H1 (cell line): ENCODE measurements at places on chromosomes 2 and 18.

DNA sequence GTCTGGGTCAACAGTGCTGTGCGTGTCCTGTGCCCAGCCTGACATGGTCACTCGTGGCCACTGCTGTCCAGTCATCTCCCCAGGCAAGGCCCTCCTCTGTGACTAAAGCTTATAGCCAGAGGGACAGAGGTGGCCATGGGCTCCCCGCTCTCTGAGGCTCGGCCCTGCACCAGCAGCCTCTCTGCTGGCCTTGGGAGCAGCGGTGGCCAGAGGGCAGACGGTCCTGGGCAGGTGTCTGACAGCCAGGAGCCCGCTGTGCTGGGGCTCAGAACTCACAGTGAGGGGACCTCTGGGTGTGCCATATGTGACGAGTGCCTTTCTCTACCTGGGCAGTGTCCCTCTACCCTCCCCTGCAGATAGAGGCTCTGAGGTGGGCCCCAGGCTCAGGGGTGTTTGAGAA is 98.7 kb downstream of the FAM210A start:
- H3K4me3 ChIP-seq: no peak overlapping the region
- H3K27ac ChIP-seq: no peak overlapping the region
- H3K36me3 ChIP-seq: no peaks in the 10 kb centered on the region
- H3K27me3 ChIP-seq: no peaks in the 10 kb centered on the region
- DNase-seq: no peak
- peaks cover 3% of the 10 kb centered on the region; the same call in 1 of the 2 replicates for H3K4me1 ChIP-seq

GRCh38 chr2:148861367-148861766 is 13.7 kb upstream of the KIF5C start:
- H3K4me1 ChIP-seq: no peaks in the 10 kb centered on the region
- no peaks in the 10 kb centered on the region for H3K36me3 ChIP-seq
- peaks cover 2% of the 10 kb centered on the region; the same call in 1 of the 2 replicates for H3K27me3 ChIP-seq
- no peak overlapping the region for H3K4me3 ChIP-seq
- H3K27ac ChIP-seq: no peak overlapping the region
- no peak for DNase-seq

DNA sequence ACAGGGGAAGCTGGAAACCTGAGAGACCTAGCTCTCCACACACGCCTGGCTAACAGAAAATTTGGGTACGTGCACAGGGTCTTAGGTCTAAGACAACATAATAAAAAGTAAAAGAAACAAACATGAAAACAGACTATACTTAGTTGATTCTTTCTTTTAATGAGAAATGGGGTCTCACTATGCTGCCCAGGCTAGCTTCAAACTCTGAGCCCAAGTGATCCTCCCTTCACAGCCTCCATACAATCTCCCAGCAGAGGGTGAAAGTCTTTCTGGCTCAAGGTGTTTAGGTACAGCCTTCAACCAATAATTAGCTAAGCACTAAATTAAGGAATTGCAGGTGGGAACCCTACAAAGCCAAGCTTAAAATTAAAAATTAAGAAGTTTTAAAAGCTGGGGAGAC is 116.2 kb downstream of the MEMO1 start:
- no peak overlapping the region for H3K4me3 ChIP-seq
- H3K4me1 ChIP-seq: no peaks in the 10 kb centered on the region; the same call in 1 of the 2 replicates
- no peak for DNase-seq
- H3K27me3 ChIP-seq: no peaks in the 10 kb centered on the region
- H3K36me3 ChIP-seq: no peaks in the 10 kb centered on the region; the same call in 1 of the 2 replicates

DNA sequence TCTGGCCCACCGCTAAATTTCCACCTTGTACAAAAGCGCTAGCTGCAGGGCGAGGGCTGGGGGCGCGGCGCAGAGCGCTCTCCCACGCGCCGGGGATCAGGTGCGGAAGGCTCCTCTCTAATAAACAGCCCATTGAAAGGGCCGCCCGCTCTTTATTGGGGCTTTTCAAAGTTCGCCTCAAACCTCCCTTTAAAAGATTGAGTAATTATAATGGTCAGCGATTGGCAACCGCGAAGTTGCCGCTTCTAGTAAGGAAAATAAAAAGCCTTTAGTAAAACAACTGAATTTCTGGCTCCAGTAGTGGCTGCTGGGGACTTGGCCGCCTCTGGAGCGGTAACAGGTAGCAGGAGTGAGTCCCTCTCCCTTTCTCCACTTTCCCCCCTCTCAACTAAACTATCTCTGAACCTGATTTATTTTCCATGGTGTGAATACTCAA is 755 bp downstream of the NEUROD1 start:
- H3K4me1 ChIP-seq: peaks cover 10% of the 10 kb centered on the region
- H3K4me3 ChIP-seq: no peak overlapping the region
- no peak overlapping the region for H3K27ac ChIP-seq
- peaks cover 70% of the 10 kb centered on the region for H3K27me3 ChIP-seq

- no peak overlapping the region for H3K27ac ChIP-seq
- no peaks in the 10 kb centered on the region for H3K27me3 ChIP-seq
- DNase-seq: no peak
- peaks cover 6% of the 10 kb centered on the region; the same call in 1 of the 2 replicates for H3K4me1 ChIP-seq
- no peak overlapping the region for H3K4me3 ChIP-seq
These were observed 554.5 kb downstream of the STK39 start for GRCh38 chr2:167692936-167693335.

DNA sequence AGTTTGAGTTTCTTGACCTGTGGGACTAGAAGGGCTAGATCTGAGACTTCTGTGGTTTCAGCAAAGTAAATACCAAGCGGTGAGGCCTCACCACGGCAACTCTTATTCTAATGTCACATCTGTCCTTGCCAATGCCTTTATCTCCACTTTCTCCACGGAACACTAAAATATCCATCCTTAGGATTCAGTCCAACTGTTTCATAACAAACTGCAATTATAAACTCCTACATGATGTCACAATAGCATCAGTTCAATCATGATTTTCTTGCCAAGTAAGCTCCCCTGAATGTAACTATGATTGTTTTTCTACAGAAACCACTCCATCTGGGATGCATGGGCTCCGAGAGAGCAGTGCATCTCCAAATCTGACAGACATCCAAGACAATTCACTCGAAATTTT is 79.6 kb downstream of the LRATD1 start:
- H3K4me1 ChIP-seq: no peaks in the 10 kb centered on the region
- no peaks in the 10 kb centered on the region for H3K36me3 ChIP-seq
- H3K4me3 ChIP-seq: no peak overlapping the region
- H3K27ac ChIP-seq: no peak overlapping the region
- no peaks in the 10 kb centered on the region for H3K27me3 ChIP-seq

DNA sequence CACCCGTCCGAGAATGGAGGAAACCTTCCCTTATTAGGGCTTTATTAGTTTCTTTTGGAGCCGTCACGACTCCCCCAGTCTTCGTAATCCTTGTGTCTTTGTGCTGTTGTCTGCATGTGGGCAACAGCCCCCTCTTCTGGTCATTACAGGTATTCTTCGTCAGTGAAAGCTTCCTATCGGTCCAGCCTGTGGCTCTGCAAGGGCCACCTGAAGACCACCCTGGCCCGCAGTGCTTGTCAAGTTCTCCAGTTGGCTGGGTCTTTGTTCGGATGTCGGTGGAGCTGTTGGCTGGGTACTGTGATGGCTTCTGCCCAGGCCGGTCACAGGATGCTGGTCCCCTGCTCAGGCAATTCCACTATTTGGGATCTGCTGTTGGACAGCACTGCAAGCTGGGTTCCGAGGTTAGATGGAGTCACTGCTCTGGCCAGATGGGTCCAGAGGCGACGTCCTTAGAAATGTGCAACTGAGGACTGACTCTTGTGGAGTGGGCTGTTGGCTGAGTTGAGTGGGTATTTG is 19.2 kb downstream of the E2F6 start:
- no peak overlapping the region for H3K4me3 ChIP-seq
- DNase-seq: peak; percentile 85
- H3K36me3 ChIP-seq: peaks cover 7% of the 10 kb centered on the region
- H3K27me3 ChIP-seq: no peaks in the 10 kb centered on the region
- H3K4me1 ChIP-seq: no peaks in the 10 kb centered on the region

DNA sequence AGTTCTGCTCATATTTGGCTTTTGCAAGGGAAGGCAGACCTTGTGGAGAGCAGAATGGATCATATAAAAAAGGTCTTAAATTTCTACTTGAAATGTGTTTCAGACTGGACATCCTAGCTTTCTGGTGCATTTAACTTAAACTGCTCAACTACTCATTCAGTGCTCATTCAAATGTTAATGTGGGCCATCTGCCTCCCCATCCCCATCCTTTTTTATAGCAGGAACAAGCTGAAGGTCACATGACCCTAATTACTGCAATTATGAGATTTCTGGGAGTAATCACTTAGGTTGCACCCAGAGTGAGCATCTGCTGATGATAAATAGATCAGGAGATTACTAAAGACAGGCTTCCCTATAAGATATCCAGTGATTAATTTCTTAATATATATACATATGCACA is 96.1 kb downstream of the MAP2 start:
- no peak for DNase-seq
- peak overlapping the region; percentile 8; the same call in 1 of the 2 replicates for H3K4me3 ChIP-seq
- H3K4me1 ChIP-seq: no peaks in the 10 kb centered on the region
- H3K36me3 ChIP-seq: no peaks in the 10 kb centered on the region
- peaks cover 20% of the 10 kb centered on the region for H3K27me3 ChIP-seq

DNA sequence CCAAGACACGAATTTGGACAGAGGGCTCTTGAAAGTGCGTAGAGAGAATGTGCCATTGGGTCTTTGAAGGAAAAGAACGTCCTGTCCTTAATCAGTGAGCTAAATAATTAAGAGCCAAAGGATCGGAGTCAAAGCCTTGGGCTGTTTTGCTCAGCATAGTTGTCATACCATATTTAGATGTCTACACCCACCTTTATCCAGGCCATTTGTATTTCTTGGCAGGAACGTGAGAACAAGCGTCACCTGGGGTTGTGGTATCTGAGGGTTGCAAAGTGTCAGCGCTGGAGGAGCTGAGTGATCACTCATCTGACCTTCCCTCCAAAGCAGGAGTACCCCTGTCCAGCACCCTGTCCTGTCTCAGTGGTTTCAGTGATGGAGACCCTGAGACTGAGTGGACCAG is 4.5 kb downstream of the LPIN1 start:
- H3K36me3 ChIP-seq: no peaks in the 10 kb centered on the region
- no peak for DNase-seq
- no peak overlapping the region for H3K4me3 ChIP-seq

- peak overlapping the region; percentile 36 for H3K4me3 ChIP-seq
- H3K27me3 ChIP-seq: peaks cover 98% of the 10 kb centered on the region
- no peak overlapping the region for H3K27ac ChIP-seq
- H3K4me1 ChIP-seq: no peaks in the 10 kb centered on the region
- no peaks in the 10 kb centered on the region for H3K36me3 ChIP-seq
These were observed 34.3 kb upstream of the ATP6V1B1 start for GRCh38 chr2:70901227-70902066.

DNA sequence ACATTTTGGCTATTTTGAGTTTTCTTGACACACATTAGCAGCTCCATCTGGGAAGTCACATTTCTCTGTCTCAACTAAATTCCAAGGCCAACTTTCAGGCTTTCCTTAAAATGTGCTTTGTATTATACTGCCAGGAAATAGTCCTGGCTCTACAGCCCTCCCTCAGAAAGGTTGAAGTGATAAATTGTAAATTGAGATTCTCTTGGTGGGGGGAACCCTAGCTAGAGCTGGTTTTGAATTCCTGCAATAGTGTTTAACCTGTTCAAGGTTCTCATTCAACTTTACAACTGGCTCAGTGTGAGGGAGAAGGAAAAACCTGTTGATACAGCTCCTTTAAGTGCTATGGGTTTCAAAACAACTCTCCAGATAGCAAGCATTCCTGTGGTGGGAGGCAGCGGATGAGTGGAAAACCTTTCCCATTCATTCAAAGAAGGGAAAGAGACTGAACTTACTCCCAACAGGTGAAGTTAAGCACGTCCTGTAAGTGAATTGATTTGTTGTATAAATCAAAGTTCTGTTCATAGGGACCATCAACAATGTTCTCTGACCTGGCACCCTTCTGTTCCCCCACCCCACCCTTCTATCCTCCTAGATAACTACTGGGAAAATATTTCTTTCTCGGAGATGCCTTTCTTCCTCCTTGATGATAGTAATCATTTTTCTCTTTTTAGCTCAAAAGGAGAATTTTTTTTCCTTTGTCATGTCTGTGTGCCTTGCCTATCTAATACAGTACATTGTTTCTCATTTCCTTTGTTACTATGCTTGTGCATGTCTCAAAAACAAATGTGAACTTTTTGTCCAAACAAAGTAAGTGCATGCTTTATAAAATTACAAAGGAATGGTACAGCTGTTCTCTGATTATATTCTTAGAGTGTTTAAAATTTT is 44.2 kb upstream of the SLC39A10 start:
- no peaks in the 10 kb centered on the region for H3K36me3 ChIP-seq
- H3K4me1 ChIP-seq: peaks cover 7% of the 10 kb centered on the region
- peak overlapping the region; percentile 50 for H3K4me3 ChIP-seq
- H3K27ac ChIP-seq: peak overlapping the region; percentile 77
- H3K27me3 ChIP-seq: no peaks in the 10 kb centered on the region

DNA sequence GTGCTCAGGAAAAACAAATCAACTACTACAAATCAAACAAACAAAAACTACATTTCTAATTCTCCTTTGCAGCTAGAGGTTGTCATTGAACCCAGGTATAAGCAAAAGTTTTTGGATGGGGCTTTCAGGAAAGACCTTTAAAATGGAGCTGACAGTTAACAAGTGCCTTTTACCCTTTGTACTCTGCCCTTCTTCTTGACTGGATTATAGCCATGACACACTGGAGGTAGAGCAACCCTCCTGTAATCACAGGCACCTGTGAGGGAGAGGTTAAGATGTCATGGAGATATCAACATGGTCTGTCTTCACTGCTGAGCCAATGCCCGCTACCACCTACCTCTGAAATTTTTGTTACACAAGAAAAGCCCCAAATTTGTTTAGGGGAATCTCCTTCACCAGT is 100.0 kb upstream of the GLS start:
- DNase-seq: no peak
- no peak overlapping the region for H3K27ac ChIP-seq
- H3K36me3 ChIP-seq: no peaks in the 10 kb centered on the region
